ENCODE measurements at places on chromosomes 3 and 15. TPM values are rescaled to one million over a fixed set of nuclear protein-coding genes. Genes with fewer than 3 reads are reported as not detected.

DNA sequence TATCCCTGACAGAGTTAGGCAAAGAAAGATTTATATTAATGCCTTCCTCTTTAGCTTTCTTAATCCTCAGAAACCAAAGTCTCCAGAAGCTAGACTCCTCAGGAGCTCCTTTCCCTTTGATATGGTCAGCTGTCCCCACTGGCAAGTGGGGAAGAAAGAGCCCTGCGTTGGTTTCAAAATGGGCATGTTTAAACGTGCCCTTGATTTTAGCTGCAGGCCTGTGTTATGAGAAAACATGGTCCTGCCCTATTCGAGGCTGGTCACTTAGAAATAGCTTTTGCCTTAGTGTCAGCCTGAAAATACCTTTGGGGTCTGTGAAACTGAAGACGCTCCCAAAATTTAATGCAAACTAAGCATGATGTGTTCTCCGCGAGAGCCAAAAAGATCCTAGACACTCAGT lies 135.5 kb upstream of the RARB start:
- no peaks in the 10 kb centered on the region for H3K4me1 ChIP-seq
- H3K27me3 ChIP-seq = no peaks in the 10 kb centered on the region

- peak overlapping the region; percentile 47 for H3K27ac ChIP-seq
- H3K4me3 ChIP-seq = no peak overlapping the region
- no peaks in the 10 kb centered on the region for H3K27me3 ChIP-seq
- peaks cover 14% of the 10 kb centered on the region for H3K4me1 ChIP-seq
- DNase-seq = no peak
- H3K36me3 ChIP-seq = no peaks in the 10 kb centered on the region
Measured at GRCh38 chr15:42402455-42403205, 43.3 kb downstream of the CAPN3 start.

DNA sequence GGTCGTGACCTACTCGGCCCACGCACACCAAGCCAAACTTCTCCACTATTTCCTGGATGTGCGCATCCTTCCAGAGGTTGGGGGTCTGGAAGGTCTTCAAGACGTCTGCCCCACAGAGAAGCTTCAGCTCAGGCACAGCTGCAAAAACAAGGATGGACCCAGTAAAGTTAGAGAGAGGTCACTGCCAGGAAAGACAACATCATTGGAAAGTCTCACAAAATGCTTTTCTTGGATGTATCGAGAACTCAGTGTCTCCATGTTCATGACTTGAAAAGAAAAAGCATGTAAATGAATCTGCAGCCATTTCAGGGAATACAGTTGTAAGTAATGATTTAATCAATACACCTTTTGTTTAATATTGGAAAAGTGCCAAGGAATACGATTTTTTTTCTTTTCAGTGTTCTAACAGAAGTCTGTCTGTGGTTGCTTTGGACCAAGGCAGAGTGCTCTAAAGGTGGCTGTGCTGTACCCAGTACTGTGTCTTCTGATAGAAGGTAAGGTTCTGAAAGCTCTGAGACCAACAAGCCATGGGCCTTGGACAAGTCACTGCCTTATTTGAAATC lies 21.8 kb upstream of the RBP1 start:
- no peak for DNase-seq
- no peak overlapping the region for H3K27ac ChIP-seq
- H3K27me3 ChIP-seq = no peaks in the 10 kb centered on the region
- H3K4me3 ChIP-seq = no peak overlapping the region

GRCh38 chr3:186281176-186281575 lies 80.9 kb downstream of the DGKG start:
- no peaks in the 10 kb centered on the region for H3K36me3 ChIP-seq
- DNase-seq = no peak
- H3K4me1 ChIP-seq = no peaks in the 10 kb centered on the region

DNA sequence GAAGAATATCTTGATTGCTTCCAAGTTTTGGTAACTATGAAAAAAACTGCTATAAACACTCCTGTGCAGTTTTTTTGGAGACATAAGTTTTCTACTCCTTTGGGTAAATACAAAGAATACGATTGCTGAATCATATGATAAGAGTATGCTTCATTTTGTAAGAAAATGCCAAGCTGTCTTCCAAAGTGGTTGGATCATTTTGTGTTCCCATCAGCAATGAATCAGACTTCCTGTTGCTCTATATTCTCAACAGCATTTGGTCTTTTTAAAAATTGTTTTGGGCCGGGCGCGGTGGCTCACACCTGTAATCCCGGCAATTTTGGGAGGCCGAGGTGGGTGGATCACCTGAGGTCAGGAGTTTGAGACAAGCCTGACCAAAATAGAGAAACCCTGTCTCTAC lies 14.5 kb downstream of the BTD start:
- DNase-seq = no peak
- H3K4me1 ChIP-seq = no peaks in the 10 kb centered on the region
- H3K4me3 ChIP-seq = no peak overlapping the region
- peaks cover 4% of the 10 kb centered on the region for H3K36me3 ChIP-seq

DNA sequence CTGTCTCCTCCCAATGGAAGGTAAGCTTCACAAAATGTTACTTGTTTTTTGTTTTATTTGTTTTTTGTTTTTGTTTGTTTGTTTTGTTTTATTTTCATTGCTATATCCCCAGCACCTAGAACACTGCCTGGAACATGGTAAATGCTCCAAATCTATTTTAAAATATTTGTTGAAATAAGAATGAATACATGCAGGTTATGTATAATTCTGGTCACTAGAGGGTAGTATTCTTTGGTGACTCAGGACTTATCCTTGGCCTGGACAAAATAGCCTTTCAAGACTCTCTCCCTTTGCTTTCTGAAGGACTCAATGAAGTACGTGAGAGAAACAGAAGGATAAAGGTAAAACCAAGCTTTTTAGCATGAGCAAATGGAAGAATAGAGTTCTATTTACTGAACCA lies 46.9 kb upstream of the PPP2R3A start:
- H3K27ac ChIP-seq = no peak overlapping the region
- no peaks in the 10 kb centered on the region for H3K4me1 ChIP-seq
- peaks cover 4% of the 10 kb centered on the region for H3K27me3 ChIP-seq
- no peak overlapping the region for H3K4me3 ChIP-seq

DNA sequence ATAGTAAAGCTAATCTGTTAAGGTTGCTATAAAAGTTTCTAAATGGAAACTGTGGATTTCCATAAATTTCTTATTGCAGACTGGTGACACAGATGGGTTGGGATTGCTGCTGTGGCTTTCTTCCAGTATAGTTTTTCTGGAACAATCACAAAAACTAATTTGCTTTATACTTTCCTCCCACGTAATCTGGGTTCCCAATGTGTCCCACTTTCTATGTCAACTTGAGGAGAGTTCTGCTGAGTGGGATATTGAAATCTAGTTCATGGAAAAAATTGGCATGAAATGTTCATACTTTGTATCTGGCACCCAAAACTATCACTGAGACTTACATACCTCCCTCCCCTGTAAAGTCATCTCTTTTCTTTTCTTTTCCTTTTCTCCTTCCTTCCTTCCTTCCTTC lies 126.8 kb downstream of the TGFBR2 start:
- H3K36me3 ChIP-seq = no peaks in the 10 kb centered on the region
- H3K4me3 ChIP-seq = no peak overlapping the region
- no peaks in the 10 kb centered on the region for H3K27me3 ChIP-seq
- H3K4me1 ChIP-seq = peaks cover 42% of the 10 kb centered on the region
- H3K27ac ChIP-seq = no peak overlapping the region
- DNase-seq = no peak

GRCh38 chr3:118269537-118270125 lies 765.0 kb downstream of the IGSF11 start:
- no peaks in the 10 kb centered on the region for H3K27me3 ChIP-seq
- H3K27ac ChIP-seq = no peak overlapping the region
- no peak for DNase-seq
- H3K4me3 ChIP-seq = no peak overlapping the region

The CLDN16 gene
- not detected for total RNA-seq

The COL6A5 gene
- not detected for total RNA-seq

The CLEC3B gene
- 0.55 TPM for total RNA-seq
